Stimulated activated CD8-positive, alpha-beta memory T cell treated with anti-CD3 and anti-CD28 coated beads, Interleukin-4, amount 100 ng/mL, for 1 hour (primary cell): ENCODE measurements at places on chromosomes 7 and 10.

GRCh38 chr10:58459069-58459468 is 53.6 kb upstream of the BICC1 start:
- DNase-seq, result no peak

- DNase-seq, result no peak
These were observed 82.6 kb upstream of the ELMO1 start for GRCh38 chr7:37531225-37531624.

GRCh38 chr7:93150200-93150835 is 2.1 kb upstream of the SAMD9L start:
- DNase-seq, result no peak

- DNase-seq, result no peak
These were observed 772.5 kb downstream of the SUGCT start for GRCh38 chr7:40907286-40907685.

GRCh38 chr7:107946451-107946850 is 55.5 kb downstream of the DLD start:
- DNase-seq, result no peak

GRCh38 chr10:69789164-69789576 is 12.5 kb upstream of the COL13A1 start:
- DNase-seq, result no peak

GRCh38 chr10:76191336-76191735 is 759.9 kb downstream of the LRMDA start:
- no peak for DNase-seq

DNA sequence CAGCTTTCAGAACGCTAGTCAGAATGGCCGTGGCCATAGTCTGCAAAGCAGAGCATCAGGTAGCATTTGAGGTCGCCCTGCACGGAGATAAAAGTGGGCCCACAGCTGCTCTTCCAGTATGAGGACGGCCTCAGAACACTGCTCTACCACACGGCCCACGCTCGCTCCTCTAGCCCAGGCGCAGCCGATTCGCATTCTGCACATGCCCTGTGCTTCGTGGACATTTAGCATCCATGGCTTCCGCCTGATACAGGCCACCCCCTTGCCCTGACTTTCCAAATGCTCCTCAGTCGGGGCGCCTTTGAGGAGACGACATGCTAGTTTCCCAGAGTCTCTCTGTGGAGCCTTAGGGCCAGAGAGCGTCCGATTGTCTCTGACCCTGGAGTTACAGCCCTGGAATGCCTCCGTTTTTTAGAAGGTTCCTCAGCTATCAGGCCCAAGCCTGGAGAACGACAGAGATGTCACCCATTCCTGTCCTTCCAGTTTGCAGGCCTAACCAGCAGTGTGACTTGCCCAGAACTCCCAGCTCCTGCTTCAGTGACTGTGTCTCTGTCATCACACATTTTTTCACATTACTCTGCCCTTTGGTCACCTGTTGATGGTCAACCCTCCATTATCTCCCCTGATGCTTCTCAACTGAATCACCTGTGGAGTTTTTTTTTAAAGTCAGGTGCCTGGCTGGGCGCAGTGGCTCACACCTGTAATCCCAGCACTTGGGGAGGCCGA is 14.3 kb downstream of the STRA8 start:
- no peak for DNase-seq

GRCh38 chr7:75611557-75612178 is 119.5 kb downstream of the SPDYE5 start:
- DNase-seq, result no peak

DNA sequence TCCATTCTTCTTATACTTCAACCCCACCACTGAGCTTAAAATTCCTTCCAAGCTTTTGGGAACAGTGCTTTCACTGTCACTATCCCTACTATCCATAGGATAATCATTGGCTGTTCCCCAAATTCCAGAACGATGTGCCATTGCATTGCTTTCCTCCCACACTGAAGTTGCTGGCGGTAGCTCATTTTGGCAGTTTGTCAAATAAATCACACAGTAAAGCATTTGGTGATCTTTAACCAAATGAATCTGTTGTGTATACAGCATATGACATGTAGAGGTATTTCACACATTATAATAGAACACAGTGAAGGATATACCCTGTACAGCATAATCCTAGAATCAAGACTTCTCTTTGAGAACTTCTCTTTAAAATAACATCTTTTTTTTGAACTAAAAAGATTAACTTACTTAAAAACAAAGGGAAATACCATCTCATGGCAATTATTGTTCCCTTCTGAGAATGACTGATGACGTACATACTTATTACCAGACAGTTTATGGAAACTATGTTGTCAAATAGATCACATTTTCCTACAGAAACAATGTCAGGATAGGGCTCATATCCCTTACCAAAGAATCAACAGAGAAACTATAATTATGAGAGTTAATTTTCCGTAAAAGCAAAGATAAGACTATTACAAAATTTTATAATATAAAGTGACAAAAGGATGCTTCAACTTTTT is 93.6 kb downstream of the CTNNA3 start:
- DNase-seq, result no peak

DNA sequence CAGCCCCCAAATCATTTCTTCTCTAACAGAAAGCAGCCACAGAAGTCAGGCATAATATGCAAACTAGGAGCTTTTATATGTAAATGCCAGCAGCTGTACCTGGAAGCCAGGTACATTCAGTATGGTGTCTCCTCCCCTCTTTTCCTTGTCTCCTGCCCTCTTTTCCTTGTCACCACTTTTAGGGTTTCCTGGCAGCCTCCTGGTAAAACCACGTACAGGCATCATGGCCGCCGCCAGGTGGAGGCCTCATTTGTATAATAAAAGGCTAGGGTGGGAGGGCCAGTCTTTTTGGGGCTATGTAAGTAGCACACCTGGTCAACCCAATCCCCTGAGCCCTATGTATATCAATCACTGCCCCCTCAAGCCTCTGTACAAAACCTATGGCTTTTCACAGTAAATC is 28.7 kb downstream of the PDZD8 start:
- no peak for DNase-seq

DNA sequence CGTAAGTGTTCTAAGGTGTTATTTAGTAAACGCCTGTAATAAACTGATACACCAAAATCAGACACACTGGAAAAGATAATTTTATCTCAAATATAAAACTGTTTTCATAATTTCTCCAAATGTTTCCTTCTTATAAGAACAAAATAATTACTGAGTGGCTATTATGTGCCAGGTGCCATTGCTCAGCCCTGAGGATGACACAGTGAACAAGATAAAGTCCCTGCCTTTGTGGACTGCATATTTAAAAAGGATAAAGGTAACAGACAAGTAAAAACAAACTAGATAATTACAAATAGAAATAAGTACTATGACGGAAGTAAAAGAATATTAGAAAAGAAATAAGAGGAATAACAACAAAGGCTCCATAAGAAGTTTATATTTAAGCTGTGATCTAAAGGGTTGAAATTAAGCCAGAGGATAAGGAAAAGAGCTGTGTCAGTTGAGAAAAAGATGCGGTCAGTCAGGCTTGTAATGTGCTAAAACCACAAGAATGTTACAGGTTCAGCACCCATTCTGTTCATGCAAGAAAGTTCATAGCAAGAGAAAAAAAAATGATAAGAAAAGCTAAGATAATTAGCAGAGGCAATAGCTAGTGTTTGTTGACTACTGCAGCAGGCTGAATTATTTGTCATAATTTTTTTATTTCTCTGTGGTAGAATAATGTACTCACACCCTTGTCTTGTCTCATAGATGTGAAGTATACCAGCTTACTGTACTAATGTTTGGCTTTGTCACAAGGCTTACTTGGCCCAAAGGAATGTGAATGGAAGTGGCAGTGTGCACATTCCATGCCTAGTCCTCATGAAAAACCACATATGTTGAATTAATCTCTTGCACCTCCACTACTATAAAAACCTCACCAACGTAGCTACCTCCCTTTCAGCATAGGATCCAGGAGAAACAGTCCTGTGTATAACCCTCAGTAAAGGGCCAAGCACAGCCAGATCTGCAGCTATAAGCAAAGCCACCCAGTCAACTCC is 75.1 kb downstream of the CRPPA start:
- DNase-seq, result no peak

GRCh38 chr10:29199941-29200679 is 88.8 kb upstream of the LYZL1 start:
- DNase-seq, result no peak

DNA sequence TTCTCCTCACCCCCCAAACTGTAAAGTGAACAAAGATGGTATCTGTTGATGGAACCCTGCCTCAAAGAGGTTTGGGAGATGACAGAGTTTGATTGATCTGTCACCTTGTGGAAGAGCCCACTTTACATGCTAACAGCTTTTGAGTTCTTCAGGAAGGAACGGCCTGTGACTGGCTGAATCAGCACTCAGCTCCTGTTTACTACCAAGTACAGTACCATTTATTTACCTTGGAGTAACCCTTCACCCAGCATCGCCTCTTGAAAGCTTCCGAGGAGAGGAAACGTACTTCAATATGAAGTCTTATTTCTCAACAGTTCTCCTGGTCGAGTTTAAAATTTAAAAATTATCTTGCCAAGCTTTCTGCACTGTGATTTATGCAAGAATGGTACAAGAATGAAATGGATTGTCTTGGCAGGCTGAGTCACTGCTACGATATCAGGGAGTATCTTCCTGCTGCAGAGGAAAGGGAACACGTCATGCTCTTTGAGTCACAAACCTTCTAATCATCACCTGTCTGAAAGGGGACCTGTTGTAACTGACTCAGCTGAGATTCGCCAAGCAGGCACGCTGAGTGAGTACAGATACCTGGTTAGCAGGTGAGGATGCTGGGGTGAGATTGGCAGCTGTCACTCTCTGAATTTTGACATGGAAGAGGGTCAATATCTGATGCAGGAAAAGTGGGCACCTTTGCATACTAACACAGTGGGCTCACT is 30.1 kb downstream of the KLF6 start:
- DNase-seq, result no peak

GRCh38 chr10:27558612-27559020 is 54.5 kb downstream of the RAB18 start:
- DNase-seq, result no peak
